ENCODE measurements at places on chromosomes 7 and 10.

DNA sequence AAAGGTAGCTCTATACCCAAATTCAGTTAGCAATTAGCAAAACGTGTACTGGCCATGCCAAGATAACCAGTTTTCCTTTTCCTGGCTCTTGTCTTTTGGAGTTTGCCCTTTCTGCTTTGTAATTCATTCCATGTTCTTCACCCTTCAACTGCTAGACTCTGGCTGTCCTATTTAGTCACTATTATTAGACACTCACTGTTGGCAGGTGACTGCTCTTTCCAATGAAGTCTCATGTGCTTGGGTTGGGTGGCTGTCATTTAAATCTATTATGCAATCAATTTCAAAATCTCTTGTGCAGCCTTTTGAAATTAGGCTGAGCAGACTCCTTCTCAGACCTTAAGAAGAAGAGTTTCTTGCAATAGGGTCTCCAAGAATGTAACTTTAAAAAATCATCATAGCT is 266.5 kb downstream of the GPR158 start:
- DNase-seq: no peak

DNA sequence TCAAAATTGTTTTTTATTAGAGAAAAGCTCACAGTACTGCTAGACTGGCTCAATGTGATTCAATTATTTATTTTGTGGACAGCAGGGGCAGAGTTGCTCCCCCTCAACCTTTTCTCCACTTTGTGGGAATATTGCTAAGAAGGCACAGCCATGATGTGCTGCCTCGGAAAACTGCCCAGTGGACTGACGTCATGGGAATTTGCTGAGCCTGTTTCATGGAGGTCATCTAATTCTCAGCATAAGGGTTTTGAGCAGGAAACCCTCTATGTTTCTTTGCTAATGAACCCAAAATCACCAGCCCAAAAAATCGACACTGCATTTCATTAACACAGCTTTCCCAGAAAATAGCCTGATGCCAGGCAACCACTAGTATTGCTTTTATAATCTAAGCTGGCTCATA is 228.8 kb upstream of the FAM3C start:
- DNase-seq: no peak

- no peak for DNase-seq
These were observed 7.0 kb upstream of the PTPRE start for GRCh38 chr10:127899766-127900387.

DNA sequence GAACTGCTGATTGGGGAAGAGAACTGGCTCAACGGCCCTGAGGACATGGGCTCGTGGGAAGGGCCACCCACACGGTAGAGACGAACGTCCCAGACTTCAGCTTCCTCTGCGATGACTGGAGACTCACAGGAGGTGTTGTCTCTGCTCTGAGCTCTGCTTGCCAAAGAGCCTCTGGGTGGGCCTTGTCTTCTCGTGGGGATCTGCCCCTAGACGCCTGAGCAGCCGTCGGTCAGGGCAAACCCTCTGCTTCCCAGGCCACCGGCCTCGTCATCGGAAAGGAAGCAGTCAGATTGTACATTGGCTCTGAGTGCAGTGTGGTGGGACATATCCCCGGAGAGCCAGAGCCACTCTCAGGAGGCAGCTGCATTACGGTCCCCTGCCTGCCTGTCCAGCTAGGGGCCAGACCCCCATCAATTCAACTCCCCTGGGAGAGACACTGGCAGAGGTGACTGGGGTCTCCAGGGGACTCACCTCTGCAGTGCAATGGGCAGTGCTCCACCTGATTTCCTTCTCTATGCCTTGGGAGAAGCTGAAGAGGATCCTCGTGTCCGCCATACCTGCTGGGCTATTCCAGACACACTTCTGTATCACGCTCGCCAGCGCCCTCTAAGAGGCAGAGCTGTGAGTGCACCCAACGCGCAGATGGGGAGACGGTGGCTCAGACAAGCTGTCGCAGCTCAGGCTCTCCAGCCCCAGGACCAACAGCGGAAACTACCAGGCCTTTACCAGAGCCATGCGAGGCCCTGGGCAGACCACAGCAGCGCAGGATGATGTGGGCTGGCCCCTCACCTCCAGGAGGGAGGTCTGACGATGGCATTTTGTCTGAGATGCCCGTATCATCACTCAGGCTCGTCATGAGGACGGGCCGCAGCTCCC is 227.4 kb downstream of the TCERG1L start:
- no peak for DNase-seq

DNA sequence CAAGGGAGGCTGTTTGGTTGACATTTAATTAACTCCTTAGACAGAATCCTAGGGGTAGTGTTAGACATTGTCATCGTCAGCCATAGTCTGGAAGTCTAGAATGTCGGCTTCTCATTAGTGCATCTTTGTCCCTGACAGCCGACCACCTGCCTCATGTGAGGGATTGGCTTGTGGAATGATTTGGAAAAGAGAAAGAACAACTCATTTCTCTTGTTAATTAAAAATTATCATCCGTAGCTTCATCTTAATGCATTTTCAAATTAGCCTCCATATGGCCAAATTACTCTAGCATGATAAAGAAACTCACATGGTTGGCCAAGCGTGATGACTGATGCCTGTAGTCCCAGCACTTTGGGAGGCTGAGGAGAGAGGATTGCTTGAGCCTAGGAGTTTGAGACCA is 97.7 kb upstream of the PARD3 start:
- DNase-seq: no peak

DNA sequence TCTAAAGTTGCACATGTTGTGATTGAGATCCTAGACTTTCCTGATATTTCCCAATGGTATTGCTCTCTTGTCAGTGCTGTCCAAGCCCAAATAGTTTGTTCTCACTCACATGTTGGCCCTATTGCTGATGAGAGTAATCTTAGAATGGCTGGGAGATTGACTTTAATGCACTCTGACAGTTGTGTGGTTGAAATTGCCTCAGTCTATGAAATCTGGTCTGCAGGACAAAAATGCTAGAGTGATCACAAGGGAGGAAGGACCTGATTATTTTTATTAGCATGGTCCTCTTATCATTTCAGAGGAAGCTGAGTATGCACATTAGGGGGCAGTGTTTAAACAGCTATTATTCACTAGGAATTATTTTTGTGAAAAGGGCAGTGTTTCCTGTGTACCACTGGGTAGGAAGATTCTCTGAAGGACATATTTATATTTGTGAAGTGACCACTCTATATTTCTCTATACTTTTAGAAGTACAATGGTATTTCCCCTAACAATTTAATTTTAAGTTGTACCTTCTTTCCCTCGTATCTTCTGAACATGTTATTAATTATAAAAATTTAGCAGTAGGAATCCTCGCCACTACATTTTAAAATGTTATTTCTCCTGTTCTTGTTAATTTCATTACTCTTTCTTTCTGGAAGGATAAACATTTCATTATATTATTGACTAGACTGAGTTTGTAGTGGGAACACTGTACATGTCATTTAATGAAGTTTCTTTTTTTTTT is 64.4 kb downstream of the SUGCT start:
- DNase-seq: no peak

DNA sequence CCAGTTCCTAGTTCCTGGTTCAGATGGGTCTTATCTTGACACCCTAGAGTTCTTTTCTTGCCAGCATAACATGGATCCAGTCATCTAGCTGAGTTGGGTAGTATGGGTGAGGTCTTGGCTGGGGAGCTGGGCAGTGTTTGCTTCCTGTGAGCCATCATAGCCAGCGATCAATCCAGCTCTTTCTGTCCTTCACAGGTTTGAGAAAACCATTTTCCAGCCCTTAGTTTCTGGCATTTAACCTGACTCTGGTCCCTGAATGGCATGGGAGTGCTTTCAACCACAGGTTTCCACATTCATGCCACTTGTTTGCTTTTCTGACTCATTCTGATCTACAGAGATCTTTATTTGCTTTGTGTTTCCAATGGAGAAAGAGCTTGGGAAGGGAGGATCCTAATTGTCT is 8.6 kb downstream of the SLC13A1 start:
- DNase-seq: no peak

GRCh38 chr10:44786286-44786850 is 124.8 kb upstream of the TMEM72 start:
- DNase-seq: no peak

GRCh38 chr10:104099941-104100340 is 14.3 kb upstream of the COL17A1 start:
- DNase-seq: no peak

DNA sequence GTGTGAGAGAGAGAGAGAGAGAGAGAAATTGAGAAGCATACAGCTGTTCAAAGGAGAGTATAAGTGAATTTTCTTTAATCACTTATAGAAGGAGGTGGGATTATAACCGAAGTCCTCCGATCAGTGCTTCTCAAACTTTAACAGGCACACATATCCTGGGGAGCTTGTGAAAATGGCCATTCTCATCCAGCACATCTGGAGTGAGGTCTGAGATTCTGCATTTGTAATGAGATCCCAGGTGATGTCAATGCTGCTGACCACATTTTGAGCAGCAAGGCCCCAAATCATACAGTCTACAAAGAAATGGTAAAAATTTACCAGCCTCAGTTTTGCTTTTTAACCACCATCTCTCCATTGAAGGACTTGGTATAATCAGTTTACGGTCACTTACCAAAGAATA is 219.0 kb downstream of the PTEN start:
- DNase-seq: no peak

DNA sequence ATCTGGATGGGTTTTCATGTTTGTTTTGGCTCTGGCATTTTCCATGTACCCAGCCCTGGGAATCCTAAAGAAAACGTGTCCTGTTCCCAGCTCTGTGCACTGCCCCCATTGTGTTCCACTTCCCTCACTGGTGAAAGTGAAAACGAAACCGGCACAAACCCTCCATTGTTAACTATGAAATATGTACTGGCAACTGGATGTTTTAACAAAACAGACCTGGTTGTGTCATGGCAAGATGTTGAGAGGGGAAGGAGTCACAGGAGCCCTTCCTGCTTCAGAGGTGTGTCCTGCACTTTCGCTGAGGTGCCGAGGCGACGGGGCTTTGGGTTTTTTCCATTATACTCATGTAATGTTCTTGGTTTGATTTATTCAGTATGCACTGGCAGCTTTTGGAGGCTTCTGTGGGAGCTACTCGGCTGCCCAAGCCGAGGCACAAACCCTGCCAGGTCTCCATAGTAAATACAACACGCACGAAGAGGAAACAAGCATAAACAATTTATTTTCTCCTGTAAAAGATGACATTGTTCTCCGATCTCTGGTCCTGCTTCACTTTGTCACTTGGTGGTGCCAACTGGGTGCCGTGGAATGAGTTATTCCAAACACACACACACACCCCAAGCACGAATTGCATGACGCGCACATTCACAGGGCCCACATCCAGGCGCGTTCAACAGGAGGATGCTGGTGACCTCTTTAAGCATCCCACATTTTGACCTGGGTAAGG is 118.2 kb downstream of the CDK6 start:
- DNase-seq: peak; percentile 55

- DNase-seq: no peak
These were observed 308.4 kb downstream of the HDAC9 start for GRCh38 chr7:18803923-18804322.

- no peak for DNase-seq
These were observed 193.7 kb downstream of the RNLS start for GRCh38 chr10:88389456-88389855.

DNA sequence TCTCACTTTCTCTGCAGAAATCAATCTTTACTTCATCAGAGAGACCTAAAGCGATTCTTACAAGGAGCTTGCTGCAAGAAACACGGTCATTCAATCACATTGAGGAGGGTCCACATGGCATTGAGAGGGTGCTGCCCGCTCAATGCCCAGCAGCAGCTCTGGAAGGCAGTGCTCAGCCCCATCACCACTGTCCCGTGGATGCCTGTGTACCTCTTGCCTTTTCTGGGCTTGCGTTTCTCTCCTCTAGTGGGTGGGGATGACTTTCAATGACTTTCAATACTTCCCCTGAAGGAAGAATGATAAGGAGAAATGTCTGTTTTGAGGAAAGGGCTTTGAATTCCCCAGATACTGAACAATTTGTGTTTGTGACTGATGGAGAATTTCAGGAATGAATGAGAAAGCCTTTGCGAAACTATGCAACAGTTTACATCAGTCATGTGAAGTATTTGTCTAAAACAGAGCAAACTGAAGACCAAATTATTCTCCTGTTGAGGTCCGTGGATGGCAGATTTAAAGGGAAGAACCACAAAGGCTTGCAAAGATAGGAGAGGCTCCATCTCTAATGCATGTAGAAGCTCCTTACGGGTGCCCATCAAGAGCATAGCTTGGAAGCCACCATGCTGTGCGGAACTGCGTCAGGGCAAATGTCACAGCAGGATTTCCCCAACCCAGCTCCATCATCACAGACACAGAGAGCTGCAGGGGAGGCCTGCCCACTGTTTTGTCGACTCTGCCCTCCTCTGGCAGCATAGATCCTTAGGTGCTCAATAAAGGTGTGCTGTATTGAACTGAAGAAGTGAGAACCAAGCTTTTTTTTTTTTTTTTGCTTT is 6.6 kb upstream of the ZNF22 start:
- no peak for DNase-seq

- no peak for DNase-seq
These were observed 112.5 kb downstream of the DOCK1 start for GRCh38 chr10:127017541-127018297.

GRCh38 chr10:121527690-121528089 is 70.6 kb downstream of the FGFR2 start:
- DNase-seq: no peak

- DNase-seq: no peak
These were observed 491.6 kb upstream of the GALNT17 start for GRCh38 chr7:70640266-70640833.

- no peak for DNase-seq
These were observed 173.3 kb upstream of the BET1 start for GRCh38 chr7:94177441-94177840.

DNA sequence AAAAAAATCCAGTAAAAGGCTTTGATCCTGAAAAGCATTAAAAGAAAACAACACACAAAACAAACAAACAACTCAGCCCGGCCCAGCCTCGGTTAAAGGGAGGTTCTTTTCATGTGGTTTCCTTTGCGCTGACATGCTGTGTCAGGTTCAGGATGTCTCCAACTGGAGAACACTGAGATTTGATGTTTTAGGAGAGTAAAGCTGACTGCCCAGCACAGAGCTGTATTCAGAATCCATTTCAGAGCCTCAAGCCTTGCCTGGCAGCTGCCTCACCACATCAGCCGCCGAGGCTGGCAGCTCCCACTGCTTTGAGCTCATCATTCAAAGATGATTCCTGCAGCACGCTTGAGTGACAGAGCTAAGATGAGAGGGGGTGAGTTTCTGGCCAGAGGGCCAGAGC is 205.8 kb upstream of the LYZL1 start:
- no peak for DNase-seq

- no peak for DNase-seq
These were observed 32.4 kb upstream of the HSPA12A start for GRCh38 chr10:116774728-116775151.

DNA sequence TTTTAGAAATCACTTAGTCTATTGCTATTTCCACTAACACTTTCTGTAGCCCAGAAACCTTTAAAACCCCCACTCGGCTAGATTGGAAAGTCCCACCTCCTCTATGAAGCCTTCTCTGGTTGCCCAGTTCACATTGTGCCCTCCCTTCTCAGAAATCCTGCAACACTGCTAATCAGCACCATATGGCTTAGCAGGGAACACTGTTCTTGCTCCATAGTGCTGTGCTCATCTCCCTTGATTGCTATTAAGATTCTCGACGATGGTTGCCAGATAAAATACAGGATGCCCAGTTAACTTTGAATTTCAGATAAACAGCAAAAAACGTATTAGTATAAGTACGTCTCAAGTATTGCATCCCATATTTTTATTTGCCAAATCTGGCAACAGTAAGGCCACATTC is 40.1 kb upstream of the XPNPEP1 start:
- DNase-seq: no peak

GRCh38 chr10:54722075-54722474 is 79.0 kb downstream of the PCDH15 start:
- DNase-seq: no peak

- DNase-seq: no peak
These were observed 1.8 kb downstream of the TNRC18 start for GRCh38 chr7:5421714-5422395.

- no peak for DNase-seq
These were observed 476.2 kb upstream of the FZD8 start for GRCh38 chr10:36118314-36118713.
